Stimulated activated CD8-positive, alpha-beta memory T cell treated with anti-CD3 and anti-CD28 coated beads, Interleukin-15, amount 100 ng/mL, for 24 hours (primary cell): ENCODE measurements at places on chromosomes 1 and 21.

- DNase-seq = no peak
Measured at GRCh38 chr1:222653178-222653827, 35.4 kb downstream of the MIA3 start.

DNA sequence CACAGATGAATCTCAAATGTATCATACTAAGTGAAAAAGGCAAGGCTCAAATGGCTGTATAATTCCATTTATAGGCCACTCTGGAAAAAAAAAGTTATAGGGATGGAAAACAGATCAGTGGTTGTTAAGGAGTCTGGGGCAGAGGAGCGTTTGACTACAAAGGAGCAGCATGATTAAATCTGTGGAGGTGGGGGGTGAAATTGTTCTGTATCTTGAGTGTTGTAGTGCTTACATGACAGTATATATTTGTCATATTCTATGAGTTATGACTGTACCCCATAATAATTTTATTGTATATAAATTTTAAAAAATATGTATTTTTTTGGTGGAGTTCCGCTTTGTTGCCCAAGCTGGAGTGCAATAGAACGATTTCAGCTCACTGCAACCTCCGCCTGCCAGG lies 10.3 kb downstream of the TAF12 start:
- no peak for DNase-seq

DNA sequence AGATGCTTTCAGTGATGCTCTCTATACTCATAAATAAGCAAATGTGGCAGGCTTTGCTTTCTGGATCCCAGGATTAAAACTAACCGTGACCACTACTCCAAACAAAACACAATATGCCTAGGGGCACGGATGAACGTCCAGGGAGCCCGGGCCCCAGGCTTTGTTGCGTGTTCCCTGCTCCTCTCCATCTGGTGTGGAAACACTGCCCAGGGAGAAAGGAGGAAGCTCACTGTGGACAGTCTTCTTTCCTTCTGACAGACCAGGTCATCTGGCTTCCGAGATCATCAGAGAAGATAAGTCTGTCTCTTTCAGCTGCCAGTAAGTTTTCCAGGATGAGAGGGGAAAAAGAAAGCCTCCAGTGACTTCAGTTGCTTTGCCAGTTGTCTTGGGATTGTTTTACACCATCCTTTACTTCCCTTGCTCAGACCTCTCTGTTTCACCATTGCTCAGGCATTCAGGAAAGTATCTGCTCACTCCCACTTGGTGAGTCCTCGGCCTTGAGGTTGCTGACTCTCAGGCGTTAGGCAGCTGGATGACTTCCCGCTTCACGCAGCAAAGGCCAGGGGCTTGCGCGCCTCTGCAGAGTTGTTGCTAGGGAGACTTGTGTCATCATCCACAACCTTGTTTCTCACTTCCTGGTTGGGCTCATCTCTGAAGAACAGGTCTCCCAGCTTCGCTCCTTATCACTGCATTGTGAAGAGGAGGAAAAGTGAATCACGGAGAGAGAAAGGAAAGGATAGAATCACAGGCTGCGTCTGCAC lies 20.6 kb upstream of the PGD start:
- DNase-seq = no peak

GRCh38 chr1:201346337-201346939 lies 31.0 kb downstream of the TNNT2 start:
- no peak for DNase-seq

GRCh38 chr1:211132721-211133392 lies 1.1 kb downstream of the KCNH1 start:
- DNase-seq = no peak

- DNase-seq = no peak
Measured at GRCh38 chr1:90291431-90292216, 296.7 kb downstream of the ZNF326 start.

- no peak for DNase-seq
Measured at GRCh38 chr1:8472668-8473067, 154.8 kb downstream of the SLC45A1 start.

- no peak for DNase-seq
Measured at GRCh38 chr1:108897865-108898720, 21.3 kb downstream of the GPSM2 start.

GRCh38 chr1:159923203-159924024 lies 1.9 kb downstream of the TAGLN2 start:
- peak; percentile 50 for DNase-seq

DNA sequence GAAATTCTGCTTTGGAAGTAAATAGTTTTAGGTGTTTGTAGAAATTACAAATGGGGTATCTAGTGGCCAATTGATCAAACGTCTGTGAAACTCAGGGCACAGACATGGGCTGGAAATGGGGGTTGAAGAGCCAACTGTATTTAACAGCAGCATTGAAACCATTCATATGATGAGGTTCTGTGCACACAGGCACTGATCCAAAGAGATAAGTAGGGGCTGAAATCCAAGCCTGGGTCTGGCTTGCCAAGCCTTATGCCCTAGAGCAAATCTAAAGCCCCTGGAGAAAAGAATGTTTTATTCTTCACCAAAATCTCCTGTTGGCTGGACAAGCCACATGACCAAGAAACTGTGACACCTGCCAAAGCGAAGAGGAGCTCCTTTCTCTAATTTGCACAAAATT lies 67.6 kb upstream of the ST6GALNAC5 start:
- no peak for DNase-seq

DNA sequence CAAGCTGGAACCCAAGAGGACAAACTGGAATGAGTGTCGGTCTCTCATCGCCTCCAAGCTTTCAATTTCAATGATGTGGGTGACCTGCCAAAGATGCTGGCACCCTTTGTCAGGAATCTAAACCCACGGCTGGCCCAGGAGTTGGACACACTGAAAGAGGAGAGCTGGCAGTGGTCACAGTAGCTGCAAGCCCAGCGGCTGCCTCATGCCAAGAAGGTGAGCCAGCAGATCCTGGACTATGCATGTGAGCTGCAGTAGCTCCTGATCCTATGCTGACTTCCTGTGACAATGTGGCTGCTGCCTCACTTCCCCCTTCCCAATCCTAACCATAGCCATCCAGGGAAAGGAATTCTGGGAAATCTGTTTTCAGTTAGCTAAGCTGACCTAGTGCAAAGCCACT lies 117.0 kb upstream of the VAV3 start:
- no peak for DNase-seq

GRCh38 chr1:29232387-29232786 lies 1.7 kb upstream of the MECR start:
- DNase-seq = no peak

- DNase-seq = no peak
Measured at GRCh38 chr1:247131236-247131635, 27.1 kb upstream of the ZNF669 start.

GRCh38 chr1:95048317-95048716 lies 24.4 kb downstream of the ALG14 start:
- no peak for DNase-seq

DNA sequence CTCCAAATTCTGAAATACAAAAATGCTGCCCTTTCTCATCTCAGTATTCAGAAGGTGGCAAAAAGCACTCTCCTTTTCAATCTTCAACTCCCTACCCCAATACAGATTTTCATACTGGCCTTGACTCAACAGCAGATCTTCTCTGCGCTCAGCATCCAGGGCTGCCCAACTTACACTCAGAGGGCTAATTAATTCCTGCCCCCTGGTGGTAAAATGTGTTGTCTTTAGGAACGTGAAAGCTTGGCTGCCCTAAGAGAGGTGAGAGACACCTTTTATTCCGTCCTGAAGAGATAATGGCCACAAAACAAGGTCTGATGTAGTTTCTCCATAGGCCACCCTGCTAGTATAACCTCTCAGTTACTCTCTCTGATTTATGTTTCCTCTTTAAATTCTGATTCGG lies 25.0 kb downstream of the KRTAP24-1 start:
- no peak for DNase-seq
